ENCODE measurements at places on chromosomes 12 and 14.

- no peak for DNase-seq
Observed at GRCh38 chr12:62166525-62166924, 93.7 kb upstream of the USP15 start.

DNA sequence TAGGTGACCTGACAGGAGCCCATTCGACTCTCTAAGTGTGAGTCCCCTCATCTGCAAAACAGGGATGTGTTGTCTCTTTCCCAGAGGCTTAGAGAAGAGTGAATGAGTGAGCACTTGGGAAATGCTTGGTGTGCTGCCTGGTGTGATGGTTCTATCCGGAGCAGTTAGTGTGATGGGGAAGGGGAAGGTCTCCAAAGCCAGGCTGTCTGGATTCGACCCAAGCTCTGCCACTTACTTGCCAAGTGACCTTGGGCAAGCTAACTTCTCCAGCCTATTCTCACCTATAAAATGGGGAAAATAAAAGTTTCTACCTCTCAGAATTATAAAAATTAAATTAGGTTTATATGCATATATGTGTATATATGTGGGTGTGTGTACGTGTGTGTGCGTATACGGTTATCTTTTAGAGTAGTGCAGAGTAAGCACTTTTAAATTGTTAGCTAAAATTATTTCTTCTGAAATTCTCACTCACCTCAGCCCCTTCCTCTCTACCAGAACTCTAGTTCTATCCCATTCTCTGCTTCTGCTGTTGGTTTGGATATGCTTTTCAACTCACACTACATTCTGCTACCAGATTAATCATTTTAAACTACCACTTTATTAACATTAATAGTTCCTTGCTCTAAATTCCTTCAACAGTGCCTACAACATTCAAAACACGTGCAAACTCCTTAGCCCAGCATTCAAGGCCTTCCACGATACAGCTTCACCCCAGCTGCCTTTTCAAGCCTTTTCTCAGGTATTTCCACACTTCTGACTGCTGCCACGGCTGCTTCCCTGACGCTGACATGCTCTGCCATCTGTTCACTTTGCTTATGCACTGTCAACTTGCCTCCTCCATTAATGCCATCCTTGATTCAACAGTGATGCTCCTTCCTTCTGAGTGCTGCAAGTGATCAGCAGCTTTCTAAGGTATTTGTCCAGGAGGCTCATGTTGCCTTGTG, 55.3 kb downstream of the DICER1 start:
- DNase-seq = no peak

DNA sequence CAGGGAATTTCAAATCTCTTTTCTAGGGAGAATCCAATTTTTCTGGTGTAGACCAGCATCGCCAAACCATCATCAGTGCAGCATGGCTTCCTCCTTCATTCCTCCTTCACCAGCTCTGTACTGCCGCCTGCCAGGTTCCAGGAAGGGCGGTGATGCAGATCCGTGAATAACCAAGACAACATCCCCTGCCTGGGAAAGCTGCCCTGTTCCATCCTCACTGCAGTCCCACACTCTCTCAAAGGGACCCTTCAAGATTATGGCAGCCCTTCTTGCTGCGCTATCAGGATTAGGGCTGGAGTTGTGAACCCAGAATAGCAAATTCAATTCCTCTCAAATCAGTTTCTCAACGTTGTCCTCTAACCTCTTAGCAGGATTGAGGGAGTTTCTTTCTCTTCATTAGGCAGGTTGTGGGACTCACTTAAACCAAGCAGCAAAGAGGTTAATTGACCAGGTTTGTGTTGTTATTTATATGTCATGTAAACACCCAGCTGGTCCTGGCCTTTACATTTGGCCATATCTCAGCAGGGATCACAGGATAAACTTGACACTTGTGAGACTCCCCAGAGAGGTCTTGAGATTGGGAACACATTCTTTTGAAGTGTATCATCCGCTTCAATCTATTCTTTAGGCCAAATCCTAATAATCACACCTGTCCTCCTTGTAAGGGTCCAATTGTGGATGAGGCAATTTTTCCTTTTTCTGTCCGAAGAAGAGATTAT, 26.2 kb downstream of the TMEM30B start:
- DNase-seq = no peak

GRCh38 chr14:34713681-34714319, 593 bp downstream of the CFL2 start:
- DNase-seq = no peak

GRCh38 chr12:52924764-52925716, 20.2 kb upstream of the KRT8 start:
- DNase-seq = no peak

DNA sequence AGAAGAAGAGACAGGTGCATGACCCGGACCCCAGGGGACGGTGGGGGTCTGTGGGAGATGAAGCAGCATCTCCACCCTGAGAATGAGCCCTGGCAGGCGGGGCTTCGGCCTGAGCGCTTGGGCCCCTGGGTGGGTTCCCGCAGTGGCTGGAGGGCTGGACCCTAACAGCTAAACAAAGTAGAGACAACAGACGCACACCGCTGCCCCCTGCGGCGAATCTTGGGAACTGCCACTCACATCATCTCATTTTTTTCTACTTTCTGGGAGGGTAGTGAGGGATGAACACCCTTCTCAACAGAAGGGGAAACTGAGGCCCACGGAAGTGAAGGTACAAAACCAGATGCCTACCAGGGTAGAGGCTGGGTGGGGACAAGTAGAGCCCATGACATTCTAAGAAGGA, 104.7 kb downstream of the RFLNA start:
- DNase-seq = no peak

DNA sequence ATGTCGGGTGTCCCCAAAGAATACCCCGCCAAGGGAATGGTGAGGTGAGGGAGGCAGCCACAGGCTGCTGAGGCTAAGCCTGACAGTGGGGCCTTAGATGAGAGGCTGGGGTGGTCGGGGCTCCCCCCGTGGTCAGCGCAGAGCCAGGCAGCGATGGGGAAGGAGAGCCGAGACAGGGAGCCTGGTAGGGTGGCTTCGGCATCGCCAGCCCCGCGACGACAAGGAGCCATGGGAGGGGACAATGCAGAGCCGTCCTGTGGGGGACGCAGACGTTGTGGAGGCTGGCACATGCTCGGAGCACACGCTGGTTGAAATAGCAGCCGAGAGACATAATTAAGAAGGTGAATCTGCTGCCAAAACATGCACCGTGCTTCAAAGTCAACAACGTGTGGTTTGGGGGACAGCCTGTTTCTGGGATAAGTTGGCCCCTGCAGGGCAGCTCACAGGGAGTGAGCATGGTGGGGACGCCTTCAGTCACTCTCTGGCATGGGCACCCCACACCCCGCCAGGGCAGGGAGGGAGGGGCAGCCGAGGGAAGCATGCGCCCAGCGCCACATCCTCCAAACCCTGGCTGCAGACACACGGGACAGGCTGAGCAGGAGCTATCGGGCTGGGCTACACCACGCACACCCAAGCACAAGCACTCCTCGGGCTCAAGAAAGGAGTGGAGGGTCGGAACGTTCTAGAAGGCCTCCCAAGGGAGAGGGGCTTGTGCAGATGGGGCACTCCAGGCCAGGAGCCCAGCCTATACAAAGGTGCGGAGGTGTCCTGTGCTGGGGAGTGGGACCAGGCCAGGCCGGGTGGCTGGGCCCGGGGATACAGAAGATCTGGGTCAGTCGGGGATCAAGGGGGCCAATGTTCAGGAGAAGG, 66.6 kb upstream of the C14orf180 start:
- no peak for DNase-seq

- no peak for DNase-seq
Observed at GRCh38 chr12:101697930-101698799, 725 bp downstream of the CHPT1 start.

GRCh38 chr12:91922139-91922538, 223.5 kb downstream of the BTG1 start:
- DNase-seq = no peak

- no peak for DNase-seq
Observed at GRCh38 chr12:26659930-26660329, 173.1 kb downstream of the ITPR2 start.

- DNase-seq = no peak
Observed at GRCh38 chr12:47977046-47977771, 13.8 kb downstream of the TMEM106C start.

GRCh38 chr12:19997656-19998400, 370.5 kb upstream of the PDE3A start:
- DNase-seq = no peak

DNA sequence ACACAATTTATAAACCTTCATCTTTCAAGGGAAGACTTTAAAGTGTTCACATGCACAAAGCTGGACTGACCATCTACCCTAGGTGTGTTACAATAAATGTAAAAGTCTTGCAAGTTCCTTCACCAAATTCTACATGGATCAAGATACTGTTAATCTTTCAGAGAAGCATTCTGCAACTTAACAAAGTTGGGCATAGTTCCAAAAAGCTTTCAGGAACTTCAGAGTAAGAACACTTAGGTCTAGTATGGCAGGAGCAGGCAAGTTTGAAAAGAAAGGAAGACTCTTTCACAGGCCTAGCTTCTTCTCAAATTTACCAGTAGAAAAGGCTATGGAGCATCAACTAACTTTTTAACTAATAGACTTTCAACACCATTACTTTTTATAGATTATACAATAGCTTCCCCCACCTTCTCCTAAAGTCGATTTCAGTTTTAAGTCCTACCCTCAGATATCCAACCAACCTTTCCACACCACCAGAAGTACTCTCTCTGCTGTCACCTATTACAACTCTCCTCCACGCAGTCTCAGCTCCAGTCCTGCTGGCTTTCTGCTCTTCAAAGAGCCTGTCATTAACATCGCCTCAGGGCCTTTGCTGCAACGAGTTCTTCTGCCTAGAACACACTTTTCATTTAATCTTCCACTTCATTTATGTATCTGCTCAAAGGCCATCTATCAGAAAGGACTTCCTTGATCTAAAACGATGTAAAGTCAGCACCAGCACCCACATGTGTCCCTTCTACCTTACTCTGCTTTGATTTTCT, 333.9 kb downstream of the CEP128 start:
- DNase-seq = no peak

DNA sequence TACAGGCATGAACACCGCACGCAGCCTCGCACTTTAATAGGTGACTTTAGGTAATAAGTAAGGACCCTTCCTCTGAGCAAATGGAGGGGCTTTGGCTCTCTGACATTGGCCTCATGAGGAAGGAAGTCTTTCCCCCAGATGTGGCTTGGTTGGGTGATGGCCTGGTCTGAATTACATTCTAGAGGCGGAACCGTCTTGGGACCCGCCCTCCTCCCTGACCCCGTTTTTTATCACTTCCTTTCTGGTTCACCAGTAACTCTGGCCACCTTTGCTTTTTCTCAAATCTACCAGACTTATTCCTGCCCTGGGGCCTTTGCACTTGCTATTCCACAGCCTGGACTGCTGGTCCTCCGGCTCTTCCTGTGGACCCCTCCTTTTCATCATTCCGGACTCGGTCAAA, 13.4 kb downstream of the ALDH2 start:
- DNase-seq = no peak

GRCh38 chr12:109931143-109931542, 31.1 kb downstream of the TCHP start:
- no peak for DNase-seq

DNA sequence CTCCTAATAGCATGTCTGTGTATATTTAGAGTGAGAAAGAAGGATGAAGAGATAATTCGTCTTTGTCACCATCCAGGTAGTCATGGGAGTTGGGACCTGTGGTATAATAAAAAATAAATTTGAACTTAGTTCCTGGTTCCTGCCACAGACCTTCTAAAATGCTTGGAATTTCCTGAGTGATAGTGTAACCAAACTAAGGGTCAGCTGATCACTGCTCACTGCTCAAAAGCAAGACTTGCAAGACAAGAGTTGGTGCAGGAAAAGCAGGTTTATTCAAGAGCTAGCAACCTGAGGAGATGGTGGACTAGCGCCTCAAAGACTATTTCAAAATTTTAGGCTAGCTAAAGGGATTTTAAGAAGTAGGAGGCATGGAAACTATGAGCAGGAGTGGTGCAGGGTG, 19.1 kb downstream of the ANG start:
- DNase-seq = no peak

- DNase-seq = no peak
Observed at GRCh38 chr12:131793243-131794022, 34.8 kb upstream of the MMP17 start.

- no peak for DNase-seq
Observed at GRCh38 chr14:59303216-59303615, 114.7 kb downstream of the DAAM1 start.

DNA sequence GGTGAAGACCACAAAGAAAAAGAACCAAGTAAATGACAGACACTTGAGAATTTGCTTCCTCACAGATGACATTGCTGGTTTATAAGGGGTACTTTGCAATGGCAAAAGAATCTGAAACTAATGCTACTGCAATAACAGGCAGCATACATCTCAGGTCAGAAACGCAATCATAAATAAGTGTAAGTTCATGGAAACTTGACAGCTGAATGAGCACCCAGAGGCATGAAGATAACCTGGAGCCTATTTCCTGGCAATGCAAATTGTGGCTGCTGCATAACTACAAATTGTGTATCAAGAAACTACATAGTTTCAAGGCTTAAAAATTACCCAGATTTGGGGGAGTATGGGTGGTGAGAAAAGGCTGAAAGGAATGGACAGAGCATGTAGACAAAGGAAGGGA, 8.5 kb upstream of the MYO1A start:
- no peak for DNase-seq

DNA sequence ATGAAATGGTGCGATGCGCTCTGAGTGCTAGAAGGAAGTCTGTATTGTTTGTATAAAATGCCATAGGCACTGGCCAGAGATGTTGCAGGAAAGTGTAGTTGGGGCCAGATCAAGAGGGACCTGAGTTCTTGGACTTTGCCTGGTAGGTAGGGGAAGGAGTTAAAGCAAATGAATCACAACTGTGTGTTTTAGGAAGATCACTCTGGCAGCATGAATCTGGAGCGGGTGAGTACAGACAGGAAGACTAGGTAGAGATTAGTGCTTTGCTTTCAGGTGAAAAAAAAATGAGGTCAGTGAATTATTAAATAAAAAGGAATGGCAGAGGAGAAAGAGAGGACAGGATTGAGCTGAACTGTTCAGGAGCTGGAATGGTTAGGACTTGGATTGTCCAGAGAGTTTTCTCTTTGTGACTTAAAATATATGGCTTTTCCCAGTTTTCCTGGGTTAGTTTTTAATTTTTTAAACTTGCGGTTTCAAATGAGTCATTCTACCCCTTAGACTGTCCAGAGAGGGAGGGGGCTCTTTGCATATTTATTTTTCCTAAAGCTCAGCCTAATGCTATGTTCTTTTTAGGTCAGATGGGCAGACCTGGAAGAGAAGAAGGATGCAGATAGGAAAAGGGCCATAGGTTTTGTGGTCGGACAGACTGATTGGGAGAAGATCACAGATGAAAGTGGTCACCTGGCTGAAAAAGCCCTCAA, 41.1 kb downstream of the PROX2 start:
- no peak for DNase-seq

GRCh38 chr12:100995201-100995600, 200.6 kb downstream of the ANO4 start:
- DNase-seq = no peak

DNA sequence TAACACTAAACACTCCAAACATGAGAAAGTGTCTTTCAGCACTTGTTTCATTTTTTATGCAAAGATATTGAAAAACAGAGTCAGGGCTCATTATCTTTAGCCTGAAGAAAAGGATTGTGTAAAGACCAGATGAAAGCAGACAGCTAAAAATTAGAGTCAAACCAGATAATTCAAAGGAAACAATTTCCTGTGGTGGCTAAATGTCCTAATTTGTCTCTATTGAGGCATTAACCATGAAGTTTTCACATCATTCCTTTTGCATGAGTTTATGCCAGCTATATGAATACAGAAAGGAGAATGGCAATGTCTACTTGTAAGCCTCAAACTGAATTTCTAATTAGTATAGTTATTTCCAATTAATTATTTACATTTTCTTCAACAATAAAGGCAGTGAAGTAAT, 338.5 kb downstream of the FSCB start:
- no peak for DNase-seq

Measured in stimulated activated CD8-positive, alpha-beta memory T cell treated with anti-CD3 and anti-CD28 coated beads, Interleukin-15, amount 100 ng/mL, for 1 hour (primary cell).